Right kidney (tissue), 9 donors: ENCODE measurements at places on chromosomes 2 and 18.

GRCh38 chr2:202450785-202451184 is 74.7 kb downstream of the BMPR2 start:
- DNase-seq, result no peak

DNA sequence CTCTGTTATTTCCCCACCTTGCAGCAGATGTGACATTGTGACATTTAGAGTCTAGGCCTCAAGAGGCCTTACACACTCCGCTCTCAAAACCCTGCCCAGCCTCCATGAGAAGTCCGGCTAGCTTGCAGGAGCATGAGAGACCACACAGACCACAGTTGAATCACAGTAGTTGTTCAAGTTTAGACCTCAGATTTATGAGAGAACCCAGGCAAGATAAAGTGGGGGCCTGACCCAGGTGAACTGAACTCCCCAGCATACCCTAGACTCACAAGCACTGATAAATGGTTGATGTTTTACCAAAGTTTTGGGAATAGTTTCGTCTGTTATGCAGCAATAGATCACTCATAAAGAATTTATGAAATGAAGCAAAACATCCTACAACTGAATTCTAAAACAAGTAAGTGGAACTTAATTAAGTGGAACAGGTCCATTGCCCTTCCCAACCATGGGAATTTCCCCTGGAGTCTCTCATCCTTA is 4.7 kb upstream of the STAT1 start:
- no peak for DNase-seq

GRCh38 chr2:99959261-99960014 is 183.0 kb downstream of the AFF3 start:
- no peak for DNase-seq

DNA sequence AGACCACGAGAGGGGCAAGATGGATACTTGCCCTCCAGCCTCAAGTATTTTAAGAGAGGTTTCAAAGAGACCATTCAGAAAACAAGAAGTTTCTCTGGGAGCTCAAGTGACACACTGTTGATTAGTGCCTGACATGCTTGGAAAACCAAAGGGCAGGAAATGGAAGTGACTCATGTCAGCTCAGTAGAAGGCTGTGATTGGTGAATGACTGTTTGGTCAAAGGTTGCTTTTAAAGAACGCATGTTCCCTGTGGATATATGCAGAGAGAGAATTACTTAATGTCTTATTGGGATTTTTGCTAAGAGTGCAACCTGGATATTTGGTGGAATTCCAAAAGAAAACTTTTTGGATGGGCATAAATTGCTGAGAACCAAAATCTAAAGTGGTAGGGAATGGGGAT is 549.9 kb downstream of the XIRP2 start:
- no peak for DNase-seq

DNA sequence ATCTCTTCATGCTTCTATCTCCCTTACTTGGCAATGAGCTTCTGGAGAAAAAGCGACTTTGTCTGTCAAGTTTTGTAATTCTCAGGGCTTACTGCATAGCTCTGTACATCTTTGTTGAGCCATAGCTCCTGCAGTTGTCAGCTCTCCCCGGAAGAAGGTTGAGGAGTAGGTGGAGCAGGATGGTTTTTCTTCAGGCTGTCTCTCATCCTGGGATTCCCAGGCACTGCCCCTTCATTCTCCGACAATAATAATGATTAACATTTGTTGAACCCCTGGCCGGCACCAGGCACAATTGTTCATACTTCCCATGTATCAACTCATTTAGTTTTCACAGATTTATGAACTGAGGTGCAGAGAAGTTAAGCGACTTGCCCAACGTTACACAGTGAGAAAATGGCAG is 23.5 kb upstream of the RHOB start:
- no peak for DNase-seq
